ENCODE measurements at places on chromosomes 12 and 14.

DNA sequence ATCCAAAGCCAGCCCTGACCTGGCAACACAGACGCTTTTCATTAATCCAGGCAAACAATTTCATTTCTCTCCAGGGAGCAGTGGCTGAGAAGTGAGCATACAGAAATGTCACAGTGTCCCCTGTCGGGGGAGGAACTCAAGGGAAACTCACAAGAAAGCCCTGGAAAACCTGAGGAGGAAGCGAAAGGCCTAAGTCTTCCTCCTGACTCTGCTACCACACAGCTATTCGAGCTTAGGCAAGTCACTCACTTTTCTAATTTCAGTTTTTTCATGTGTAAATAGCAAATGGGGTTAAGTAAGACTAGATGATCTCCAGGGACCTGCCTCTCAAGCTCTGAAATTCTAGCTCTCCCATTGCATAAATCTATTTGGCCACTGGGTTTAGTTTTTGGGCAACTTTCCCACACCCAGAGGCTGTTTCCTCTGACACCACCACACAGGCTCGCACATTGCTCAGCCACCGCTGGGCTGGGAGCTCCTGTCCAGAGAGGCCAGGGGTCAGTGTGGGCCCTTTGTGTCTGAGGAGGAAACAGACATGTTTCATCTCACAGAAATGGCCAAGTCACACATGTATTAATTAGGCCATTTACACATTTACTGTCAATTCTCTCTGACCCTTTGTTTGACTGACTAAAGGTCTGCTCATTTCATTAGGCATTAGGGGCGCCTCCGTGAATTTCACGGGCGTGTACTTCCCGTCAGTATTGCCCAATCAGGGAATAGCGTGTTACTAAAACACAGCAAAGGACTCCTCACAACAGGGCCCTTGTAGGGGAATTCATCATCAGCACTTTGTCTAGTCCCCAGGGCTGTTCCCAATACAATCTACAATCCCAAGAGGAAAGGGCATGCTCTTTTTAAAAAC, 9.8 kb upstream of the PNMA1 start:
- DNase-seq: peak; percentile 63

DNA sequence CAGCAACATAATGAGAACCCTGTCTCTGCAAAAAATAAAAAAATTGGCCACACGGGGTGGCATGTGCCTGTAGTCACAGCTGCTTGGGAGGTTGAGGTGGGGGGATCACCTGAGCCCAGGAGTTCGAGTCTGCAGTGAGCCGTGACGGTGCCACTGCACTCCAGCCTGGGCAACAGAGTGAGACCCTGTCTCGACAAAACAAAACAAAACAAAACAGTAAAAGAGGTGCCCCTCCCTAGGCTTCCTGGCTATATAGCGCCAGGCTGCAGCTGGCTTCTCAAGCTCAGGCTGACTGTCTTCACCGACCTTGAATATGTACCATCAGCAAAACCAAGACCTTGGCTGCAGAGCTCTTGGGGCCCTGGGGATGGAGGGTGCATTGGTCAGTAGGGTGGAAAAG, 29.4 kb downstream of the TSPAN9 start:
- no peak for DNase-seq

GRCh38 chr12:10293151-10293550, 14.5 kb upstream of the KLRD1 start:
- no peak for DNase-seq

DNA sequence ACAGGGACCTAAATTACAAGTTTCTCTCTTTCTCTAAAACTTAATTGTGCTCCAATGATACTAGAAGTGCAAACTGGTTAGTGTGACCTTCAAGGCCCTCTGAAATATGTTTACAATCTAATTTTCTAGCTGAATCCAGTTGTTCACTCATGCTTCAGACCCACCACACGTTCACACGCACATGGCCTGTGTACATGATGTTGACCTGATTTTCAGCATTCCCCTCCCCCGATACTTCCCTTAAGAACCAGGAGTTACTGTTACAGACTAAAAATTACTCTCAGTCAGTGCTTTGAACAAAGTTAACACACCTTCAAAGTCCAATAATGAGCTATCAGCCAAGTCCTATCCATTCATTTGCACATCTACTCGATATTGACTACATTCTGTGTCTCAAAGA, 16.5 kb downstream of the MBIP start:
- DNase-seq: no peak

DNA sequence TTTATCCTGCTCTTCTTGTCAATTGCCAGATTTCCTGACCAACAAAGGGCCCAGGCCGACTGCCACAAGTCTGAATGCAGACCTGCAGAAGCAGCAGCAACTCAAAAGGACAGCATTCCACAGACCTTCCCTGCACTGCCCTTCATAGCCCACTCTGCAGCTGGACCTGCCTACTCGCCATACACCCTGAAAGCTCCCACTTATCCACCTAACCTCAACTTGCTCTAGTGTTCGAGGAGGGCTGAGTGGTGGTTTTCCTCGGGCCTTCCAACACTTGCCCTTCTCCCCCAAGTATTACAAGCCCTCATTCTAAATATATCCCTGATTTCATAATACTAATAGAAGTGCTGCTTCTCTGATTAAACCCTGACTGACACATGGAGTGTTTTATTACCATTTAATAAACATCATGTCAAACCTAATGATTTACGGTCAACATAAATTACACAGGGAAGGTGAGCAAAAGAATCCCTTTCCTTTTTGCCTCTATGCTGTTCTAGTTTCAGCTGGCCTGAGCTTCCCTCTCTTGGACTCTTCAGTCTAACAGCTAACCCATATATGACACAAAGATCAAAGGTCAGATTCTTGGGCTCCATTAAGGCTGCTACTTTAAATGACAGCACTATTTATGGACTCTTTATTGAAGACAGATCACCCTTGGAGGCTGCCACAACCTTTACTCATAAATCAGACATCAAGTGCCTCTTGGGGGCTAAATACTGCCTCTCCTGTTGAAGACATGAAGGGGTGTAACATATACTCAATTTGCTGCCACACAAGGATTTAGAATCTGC, 1546.9 kb upstream of the TMEM132C start:
- DNase-seq: no peak

DNA sequence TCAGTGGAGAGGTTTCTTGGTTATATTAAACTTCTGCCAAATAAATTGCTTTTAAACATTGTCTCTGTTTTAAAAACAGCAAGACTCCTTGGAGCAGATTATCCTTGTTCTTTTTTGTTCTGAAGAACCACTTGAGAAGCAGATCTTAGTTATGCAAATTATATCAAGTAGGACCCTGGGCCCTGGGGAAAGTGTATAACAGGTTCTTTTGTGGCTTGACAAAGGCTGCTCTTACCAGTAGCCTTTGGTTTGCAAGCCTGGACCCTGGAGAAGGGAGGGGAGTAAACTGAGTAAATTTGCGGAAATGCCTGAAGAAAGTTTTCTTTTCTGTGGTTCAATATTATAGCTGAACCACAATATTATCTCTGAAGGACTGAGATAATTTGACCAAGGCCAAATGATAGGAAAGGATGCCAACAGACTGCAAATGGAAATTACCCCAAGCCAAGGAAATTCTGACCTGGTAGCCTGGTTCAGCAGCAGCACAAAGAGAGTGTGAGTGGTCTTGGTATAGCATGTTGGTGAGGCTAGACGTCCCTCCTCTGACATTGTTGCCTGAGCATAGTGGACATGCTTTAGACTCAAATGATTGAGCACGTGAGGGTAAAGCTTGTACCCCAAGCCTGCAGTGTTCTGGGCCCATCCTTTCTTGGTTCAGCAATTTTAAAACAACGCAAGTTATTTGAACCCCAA, 30.4 kb upstream of the SIX1 start:
- DNase-seq: no peak

DNA sequence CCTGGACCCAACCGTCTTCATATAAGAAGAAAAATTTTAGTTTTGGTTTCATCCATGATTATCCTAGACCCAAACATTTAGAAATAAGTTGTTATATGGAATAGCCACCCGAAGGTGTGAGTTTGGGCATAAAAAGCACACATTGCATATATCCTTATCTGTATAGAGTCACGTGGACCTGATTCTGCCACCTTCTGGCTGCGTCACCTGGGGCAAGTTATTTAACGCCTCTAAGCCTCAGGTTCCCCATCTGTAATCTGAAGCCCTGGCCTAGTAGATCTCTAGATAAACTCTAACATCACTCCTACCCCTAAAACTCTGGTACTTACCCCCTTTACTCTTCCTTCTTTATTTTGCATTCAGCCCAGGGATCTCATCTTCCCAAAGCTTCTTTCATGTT, 14.3 kb upstream of the KRT5 start:
- no peak for DNase-seq

- no peak for DNase-seq
Measured at GRCh38 chr14:71137536-71138447, 230.5 kb downstream of the PCNX1 start.

- DNase-seq: no peak
Measured at GRCh38 chr12:66719862-66720261, 41.0 kb upstream of the GRIP1 start.
